ENCODE measurements at places on chromosomes 4 and X.
A peak's percentile ranks its signal among the peaks of the same experiment; 100 is the strongest.

DNA sequence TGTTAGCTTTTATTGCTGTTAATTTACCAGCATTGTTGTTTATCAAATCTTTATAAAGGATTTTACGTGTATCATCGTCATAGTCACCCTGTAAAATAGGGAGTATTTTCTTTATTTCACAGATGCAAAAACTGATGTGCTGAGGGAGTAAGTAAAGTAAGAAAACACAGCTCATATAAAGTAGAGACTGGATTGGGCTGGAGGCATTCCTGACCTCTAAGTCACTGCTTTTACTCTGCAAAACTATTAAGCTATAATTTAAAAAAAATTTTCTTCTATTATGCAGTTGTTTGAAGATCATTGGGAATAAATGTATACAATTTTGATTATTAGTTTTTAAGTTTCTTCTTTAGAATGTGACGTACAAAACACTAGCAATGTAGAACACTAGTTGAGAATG lies 45.9 kb downstream of the NUDT6 start:
- DNase-seq: no peak

DNA sequence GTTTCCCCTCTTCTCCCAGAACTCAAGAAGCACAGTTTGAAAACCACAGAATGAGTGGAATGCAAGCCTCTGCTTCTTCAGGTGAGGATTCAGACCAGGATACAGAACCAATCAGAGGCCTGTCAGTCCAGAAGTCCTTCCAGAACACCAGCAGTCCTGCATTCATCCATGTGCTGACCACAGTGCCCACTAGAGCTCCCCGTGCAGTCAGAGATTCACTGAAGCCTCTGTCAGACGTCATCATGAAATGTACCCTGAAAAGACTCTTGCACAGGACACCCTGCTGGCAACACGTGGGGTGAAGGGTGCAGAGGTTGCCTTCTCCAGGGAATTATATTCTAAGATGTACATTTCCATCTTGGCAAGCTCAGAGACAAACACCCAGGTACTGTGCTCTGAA lies 75.9 kb upstream of the LSM6 start:
- no peak for DNase-seq

DNA sequence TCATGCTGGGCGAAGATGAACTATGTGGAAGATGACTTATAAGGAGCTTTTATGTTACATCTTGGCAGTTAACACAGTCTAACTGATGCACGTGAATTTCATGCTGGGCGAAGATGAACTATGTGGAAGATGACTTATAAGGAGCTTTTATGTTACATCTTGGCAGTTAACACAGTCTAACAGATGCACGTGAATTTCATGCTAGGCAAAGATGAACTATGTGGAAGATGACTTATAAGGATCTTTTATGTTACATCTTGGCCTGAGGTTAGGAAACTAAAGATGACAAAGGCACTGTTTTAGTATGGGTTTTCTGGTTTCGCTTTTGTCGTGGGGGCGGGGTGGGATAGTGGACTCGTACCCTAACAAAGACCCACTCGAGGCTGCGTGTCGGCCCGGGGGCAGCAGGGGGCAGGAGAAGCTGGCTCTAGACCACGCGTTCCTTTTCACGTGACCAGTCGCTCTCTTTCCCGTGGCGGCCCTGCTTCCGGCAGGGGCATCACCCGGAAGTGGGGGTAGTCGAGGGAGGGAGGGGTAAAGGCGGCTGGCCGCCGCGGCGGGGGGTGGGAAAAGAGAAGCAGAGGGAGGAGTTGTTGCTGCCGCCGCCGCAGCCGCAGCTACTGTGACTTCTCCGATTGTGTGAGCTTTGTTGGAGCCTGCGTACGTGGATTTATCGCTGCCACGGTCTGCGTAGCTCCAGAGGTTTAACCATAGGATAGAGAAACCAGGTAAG lies at the start of gene ATP7A:
TSS of gene ATP7A (plus strand) at position 586 of the 733 bp plus-strand sequence. CDS start 60,949 bp downstream, outside the sequence.
- DNase-seq: peak; percentile 80

DNA sequence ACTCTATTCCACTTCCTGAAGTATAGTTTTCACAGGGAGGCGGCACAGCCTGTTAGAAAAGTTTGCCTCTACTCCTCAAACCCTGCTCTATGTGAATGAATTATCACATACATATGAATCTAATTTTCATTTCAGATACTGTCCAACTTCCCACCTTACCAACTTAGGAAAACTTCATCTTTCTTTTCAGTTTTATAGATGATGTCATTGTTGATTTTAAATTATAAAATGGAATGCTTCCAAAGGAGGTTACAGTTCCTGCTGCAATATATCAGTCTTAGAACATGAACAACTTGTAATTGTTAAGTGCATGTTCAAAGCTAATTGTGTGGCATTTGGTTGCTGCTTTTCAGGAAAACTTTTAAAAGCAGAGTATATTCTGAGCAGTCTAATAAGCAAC lies 92.4 kb downstream of the NEUROG2 start:
- no peak for DNase-seq

- no peak for DNase-seq
Observed at GRCh38 chrX:56785442-56785841, 56.4 kb downstream of the NBDY start.

- no peak for DNase-seq
Observed at GRCh38 chr4:5307928-5308327, 256.6 kb downstream of the STK32B start.

GRCh38 chr4:14916554-14917297 lies 85.6 kb upstream of the CPEB2 start:
- no peak for DNase-seq

- no peak for DNase-seq
Observed at GRCh38 chrX:134501941-134502340, 42.0 kb downstream of the HPRT1 start.

- DNase-seq: no peak
Observed at GRCh38 chrX:103356858-103357257, 552 bp downstream of the TCEAL9 start.

GRCh38 chr4:158850800-158851644 lies 82.2 kb downstream of the FNIP2 start:
- no peak for DNase-seq

DNA sequence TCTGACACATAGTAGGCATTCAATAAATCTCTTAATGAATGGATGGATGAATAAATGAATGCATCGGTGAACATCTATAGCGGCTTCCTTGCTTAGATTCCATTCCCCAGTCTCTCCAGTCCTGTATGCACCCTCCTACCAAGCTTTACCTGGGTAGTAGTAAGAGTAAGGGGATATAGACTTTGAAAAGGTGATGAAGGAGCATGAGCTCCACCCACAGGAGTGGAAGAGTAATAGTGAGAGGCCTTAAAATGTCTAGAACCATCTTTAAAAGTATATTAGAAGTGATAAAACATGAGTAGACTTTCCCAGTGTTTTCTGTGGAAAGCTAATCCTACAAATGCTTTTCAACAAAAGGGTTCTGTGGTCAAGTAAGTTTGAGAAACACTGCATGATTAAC lies 35.5 kb upstream of the GPC3 start:
- no peak for DNase-seq

GRCh38 chr4:39004758-39005157 lies 27.5 kb downstream of the TMEM156 start:
- DNase-seq: no peak

DNA sequence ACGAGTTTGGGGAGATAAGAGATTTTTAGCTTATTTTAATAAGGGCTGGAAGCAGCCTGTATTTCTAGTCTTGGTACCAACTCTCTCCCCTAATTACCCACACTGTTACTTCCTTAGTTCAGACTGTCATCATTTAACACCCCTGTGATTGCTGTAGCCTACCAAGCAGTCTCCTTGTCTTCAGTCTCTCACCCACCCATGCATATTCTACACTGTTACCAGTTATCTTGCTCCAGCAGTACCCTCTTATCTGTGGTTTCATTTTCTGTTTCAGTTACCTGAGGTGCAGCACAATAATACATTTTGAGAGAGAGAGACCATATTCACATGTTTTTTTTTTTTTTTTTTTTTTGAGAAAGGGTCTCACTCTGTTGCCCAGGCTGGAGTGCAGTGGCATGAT lies 80.2 kb downstream of the DIAPH2 start:
- no peak for DNase-seq

DNA sequence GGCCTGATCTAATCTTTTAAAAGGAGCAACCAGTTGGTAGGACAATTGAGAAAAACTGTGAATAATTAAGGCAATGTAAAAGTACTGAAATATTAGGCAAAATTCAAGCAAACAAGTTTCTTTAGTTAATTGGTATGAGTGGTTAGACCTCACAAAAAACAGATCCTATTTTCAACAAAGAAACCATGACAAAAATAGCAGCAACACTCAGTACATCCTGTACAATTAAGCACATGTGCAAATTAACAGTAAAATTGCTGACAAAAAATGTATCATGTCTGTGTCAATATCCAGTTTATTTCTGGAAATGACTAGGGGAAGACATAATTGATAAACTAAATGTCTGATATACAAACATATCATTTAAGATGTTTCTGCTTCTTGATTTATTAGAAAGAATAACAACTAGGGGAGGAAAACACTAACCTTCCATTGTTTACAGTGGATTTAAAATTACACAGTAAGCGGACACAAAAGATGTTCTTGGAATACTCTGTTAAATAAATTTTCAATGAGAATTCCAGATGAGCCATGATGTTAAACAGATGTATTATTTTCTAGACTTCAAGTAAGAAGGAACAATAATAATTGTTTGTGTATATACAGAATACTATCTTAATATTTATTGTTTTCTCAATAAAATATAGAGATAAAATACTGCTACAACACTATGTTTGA lies 638.9 kb downstream of the SPRY1 start:
- no peak for DNase-seq

DNA sequence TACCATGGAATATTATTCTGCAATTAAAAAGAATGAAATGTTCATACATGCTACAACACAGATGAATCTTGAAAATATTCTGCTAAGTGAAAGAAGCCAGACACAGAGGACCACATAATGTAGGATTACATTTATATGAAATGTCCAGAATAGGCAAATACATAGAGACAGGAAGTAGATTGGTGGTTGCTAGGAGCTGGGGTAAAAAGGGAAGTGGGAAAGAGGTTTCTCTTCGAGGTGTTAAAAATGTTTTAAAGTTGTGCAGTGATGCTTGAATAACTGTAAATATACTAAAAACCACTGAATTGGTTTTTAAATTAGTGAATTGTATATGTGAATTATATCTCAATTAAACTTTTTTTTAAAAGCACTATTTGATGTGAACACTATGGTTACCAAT lies 3.6 kb upstream of the NXT2 start:
- no peak for DNase-seq

DNA sequence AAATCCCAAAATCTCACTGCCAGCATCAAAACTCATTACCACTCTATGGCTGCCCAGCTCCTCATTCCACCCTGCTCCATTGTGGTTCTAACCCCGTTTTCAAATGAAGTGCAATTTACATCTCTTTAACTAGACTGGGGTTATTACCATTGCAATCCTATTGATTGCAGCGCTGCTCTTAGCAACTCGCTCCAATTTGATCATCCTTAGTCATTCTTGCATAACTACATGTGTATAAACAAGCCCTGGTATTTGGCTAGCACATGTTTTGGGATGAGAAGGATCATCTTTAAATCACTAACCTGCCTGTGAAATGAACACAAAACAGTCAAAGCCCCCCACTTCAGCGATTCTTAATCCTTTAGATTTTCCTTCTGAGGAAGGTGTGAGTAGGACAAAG lies 340.1 kb upstream of the PPARGC1A start:
- DNase-seq: no peak

GRCh38 chrX:97547877-97548578 lies 664.3 kb downstream of the RPA4 start:
- no peak for DNase-seq

DNA sequence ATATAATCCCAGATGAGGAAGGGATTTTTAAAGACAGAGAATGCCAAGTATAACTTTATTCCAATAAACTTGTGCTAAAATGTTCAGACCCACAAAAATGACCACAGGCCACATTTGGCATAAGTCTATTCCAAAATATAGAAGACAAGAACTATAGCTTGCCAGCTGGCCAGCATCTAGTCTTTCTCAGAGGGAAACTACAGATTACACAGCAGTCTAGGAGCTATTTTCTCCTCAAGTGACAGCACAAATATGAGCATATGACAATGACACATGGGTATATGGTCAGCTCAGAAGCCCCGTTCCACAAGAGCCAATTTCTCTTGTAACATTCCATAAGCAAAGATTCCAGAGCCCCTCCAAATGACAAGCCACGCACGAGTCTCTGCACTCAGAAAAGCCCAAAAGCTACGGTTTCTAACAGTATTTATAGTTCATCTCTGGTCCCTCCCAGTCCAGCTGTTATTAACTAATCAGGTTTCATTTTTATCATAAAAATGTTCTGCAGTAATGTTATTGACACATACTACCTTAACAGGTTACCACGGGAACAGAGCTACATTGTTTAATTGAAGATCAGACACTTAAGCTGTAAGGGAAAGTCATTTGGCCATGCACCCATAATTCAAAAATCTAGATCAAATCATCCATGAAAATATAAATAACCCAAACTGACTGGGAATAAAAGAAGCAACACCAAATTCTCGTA lies 70.3 kb downstream of the RAB28 start:
- DNase-seq: no peak

DNA sequence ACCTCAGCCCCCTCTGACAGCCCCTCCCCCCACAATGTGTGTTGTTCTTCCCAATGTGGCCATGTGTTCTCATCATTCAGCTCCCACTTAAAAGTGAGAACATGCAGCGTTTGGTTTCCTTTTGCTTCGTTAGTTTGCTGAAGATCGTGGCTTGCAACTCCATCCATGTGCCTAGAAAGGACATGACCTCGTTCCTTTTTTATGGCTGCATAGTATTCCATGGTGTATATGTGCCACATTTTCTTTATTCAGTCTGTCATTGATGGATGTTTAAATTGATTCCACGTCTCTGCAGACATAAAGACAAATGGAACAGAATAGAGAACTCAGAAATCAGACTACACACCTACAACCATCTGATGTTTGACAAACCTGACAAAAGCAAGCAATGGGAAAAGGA lies 46.0 kb downstream of the ARX start:
- DNase-seq: no peak

DNA sequence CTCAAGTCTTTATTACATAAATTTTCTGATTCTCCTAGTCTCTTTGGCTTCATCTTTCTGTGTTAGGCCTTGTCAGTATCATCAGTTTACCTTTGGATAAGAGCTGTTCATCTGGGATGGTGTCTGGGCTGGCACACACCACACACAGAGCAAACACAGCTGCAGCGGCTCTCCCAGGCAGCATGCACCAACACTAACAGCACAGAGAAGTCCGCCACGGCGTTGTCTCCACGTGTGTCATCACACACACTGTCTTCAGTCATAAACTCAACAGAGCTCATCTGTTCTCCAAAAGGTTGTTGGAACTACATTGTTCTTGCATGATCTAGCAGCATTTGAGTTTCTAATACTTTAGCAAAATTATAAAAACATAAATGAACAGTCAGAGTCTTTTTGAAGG lies 851.9 kb upstream of the FRG1 start:
- no peak for DNase-seq
